IPS DF 19.7 (cell line): ENCODE measurements at places on chromosomes 1 and 21.

- peak; percentile 63 for DNase-seq
Observed at GRCh38 chr1:165257969-165258459, 98.5 kb downstream of the LMX1A start.

DNA sequence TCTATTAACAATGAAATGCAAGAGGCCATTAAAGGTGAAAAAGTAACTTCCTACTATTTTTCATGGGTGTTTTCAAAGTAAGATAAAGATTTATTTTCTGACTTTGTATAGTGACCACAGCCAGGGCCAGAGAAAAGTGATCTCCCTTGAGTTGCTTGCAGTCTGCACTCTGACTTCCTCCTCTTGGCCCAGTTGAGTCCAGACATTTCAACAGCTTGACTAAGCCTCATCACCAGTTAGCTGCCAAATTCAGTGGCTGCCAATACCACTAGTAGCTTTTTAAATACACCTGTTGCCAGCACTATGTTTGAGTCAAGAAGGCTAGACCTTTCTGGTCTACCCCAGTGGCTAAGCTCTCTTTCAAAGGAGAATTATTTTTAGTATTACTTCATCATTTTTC lies 3.7 kb upstream of the NEK7 start:
- no peak for DNase-seq

DNA sequence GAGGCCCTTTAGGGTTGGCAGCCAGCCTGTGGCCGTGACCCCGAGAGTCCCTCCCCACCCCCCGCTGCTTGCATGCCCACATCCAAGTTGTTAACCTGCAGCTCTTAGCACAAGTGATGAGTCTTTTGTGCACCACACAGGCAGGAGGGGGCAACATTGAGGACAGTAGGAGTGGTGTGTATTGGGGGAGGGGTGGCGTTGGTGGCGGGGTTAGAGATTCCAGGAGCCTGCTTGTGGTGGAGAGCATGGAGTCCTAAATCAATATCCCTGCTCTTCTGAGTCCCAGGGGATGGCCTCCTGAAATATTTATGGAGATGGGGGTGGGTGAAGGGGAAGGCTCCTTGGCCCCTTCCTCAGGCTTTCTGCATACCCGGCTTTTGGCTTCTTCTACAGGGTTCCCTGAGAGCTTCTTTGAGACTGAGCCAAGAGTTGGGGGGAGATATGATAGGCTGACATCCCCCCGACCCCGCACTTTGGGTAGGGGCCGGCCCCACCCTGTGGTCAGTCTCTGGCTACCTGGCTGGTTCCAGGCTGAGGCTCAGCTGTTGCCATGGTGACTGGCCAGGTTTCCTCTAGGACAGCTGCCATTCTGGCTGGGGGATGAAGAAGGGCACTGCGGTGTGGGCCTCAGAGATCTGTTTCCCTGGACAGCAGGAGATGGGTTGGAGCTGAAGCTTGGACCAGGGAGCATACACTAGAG lies 5.0 kb downstream of the CHRNB2 start:
- no peak for DNase-seq

GRCh38 chr1:177444997-177445746 lies 274.4 kb downstream of the BRINP2 start:
- no peak for DNase-seq

DNA sequence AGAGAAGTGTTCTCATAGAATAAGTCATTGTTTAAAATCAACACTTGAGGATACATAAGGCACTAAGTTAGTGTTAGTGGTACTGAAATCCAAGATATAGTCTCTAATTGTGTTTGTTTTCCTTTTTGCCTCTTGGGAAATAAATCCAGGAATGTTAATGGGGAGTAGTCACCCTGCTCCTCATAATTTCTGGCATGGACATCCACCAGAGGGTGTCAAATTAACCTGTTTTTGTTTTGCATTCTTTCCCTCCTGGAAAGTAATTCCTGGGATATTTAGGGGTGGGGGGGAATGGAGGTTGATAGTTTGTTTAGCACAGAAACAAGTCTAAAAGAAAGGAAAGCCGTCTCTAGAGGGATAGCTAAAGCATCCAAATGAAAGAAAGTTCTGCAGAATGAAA lies 87.8 kb upstream of the MAP1LC3C start:
- DNase-seq: no peak

GRCh38 chr1:245997471-245998258 lies 509.4 kb downstream of the SMYD3 start:
- no peak for DNase-seq

DNA sequence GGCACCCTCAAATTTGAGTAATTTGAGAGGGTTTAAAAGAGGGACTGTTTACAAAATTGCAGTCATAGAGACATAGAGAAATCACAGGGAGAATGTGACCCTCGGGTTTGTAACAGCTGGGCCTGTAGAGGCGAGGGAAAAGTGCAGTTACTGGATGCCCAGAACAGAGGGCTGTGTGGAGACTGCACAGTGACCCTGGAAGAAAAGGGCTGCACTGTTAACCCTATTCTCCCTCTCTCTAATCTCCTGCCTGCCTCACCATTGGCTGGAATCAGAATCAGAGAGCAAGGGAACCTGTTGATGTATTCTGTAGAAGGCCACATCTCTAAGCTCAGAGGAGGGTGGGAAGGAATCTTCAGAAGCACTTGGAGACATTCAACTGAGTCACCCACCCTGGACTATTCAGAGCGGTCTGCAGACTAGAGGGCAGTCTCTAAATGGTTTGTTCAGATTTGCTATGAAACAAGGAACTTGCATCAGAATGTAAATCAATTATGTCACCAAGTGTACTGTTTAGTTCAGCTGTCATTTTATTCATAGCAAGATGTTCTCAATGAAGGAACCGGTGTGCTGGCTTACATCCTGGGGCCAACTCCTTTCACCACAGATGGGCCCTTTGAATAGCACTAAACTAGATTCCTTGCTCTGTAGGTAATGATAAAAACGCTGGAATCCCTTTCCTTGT lies 132.2 kb upstream of the HOOK1 start:
- DNase-seq: no peak

GRCh38 chr1:214026985-214027384 lies 39.2 kb downstream of the PROX1 start:
- peak; percentile 60 for DNase-seq
